ENCODE measurements at places on chromosomes 2 and 18.

DNA sequence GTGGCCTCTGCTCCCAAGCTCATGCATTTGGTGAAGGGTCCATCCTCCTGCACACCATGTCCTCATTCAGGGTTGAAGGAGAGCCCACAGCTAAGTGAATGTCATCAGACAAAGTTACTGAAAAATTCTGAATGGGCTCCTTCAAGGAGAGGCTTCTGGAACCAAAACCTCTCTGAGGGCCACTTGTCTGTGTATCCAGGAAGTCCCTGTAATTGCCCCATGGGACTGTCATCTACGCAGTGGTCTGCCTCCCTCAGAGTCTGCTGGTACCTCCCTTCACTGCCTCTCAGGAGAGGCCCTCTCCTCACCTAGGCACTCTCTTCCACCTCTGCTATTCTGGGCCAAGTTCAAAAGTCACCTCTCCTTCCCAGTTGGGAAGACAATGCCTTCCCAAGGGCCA is 68.0 kb downstream of the SLC4A5 start:
- no peak for DNase-seq

GRCh38 chr2:59575191-59575590 is 978.3 kb downstream of the BCL11A start:
- DNase-seq: peak; percentile 80

DNA sequence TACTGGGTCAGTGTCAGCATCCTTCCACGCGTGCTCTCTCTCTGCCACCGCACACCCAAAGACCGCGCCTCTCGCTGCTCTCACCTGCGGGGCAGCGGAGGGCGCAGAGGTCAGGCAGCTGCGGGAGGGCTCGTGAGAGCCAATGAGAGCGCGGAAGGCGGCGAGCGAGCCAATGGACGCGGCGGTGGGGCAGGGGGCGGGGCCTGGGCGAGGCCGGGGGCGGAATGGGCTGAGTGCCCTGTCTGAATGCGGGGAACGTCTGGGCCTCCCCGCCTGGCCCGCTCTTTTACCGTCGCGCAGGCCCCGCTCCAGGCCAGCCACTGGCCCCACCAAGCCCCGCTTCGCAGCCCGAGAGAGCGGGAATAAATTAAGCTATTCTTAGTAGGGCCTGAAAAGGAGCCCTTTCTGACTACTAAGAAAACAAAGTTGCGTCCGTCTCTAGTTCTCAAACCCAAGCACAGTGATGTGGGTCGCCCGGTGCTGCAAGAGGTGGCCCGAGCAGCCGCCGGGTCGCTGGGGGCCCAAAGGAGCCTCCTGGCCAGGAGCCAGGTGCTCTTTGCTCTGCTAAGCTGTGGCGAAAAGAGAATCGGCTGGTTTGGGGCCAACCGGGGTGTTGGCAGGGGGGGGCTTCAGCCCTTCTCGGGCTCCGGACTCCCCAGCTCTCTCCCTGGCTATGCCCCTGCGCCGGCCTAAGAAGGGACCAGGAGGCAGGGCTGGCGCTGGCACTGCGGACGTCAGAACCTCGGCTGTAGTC is 81.1 kb upstream of the GLI2 start:
- DNase-seq: no peak

GRCh38 chr2:58354230-58354629 is 113.1 kb upstream of the FANCL start:
- DNase-seq: no peak

Measured in KBM-7 (cell line).